ENCODE measurements at places on chromosomes 12 and 14.

DNA sequence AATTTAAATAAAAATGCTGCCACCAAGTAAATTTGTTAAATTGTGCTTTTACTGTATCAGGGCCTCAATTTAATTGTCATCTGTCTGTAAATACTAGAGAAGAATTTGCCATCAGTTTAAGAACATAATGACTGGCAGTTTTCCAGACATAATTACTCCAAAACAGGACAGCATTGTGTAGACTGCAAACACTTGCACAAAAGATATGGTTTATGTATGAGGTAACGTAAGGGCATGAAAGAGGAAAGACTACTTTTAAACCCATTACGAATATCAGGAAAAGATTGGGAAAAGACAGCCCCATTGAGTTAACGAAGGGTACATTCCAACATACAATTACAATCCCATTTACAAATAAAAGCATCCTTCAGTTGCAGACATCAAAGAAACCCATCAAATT is 59.8 kb upstream of the KRR1 start:
- peak; percentile 27 for DNase-seq

GRCh38 chr14:40417777-40418401 is 985.7 kb upstream of the FBXO33 start:
- peak; percentile 17 for DNase-seq

DNA sequence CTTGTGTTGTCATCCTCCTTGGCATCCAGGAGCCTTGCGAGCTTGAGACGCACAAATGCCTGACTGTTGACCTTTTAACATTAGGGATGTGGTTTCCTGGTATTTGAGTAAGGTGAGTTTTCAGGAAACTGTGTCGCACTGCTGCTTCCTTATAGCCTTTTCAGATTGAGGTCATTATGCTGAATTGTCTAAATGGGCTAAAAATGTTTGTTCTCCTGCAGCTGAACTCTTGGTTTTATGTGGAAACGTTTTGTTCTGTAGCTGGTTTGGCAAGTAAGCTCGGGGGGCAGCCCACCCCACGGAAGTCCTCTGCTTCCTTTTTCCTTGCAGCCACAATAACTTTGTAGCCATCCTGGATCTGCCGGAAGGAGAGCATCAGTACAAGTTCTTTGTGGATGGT is 5.7 kb downstream of the PRKAB1 start:
- no peak for DNase-seq

DNA sequence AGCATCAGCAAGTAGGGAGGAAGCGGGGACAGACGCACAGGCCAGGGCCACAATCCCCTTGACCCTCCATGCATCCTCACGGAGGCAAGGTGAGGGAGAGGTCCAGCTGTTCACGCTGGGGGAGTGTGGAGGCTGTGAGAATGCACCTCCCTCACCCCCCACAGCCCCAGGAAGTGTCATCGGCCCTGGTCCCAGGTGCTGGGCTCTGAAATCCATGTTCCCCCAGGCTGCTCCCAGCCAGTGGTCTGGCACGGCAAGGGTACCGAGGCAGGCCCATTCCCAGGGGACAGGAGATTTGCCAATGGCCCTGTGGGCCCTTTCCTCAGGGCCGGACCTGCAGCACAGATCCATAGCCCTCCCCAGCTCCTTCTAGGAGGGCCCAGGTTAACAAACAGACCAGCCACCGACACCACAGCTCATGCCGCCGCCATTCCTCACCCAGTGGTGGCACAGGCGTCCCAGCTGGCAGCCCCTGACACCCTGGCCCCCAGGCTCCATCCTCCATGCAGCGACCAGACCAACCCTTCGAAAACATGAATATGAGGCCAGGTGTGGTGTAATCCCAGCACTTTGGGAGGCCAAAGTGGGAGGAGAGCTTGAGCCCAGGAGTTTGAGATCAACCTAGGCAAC is 21.9 kb upstream of the EIF5 start:
- DNase-seq, result no peak

DNA sequence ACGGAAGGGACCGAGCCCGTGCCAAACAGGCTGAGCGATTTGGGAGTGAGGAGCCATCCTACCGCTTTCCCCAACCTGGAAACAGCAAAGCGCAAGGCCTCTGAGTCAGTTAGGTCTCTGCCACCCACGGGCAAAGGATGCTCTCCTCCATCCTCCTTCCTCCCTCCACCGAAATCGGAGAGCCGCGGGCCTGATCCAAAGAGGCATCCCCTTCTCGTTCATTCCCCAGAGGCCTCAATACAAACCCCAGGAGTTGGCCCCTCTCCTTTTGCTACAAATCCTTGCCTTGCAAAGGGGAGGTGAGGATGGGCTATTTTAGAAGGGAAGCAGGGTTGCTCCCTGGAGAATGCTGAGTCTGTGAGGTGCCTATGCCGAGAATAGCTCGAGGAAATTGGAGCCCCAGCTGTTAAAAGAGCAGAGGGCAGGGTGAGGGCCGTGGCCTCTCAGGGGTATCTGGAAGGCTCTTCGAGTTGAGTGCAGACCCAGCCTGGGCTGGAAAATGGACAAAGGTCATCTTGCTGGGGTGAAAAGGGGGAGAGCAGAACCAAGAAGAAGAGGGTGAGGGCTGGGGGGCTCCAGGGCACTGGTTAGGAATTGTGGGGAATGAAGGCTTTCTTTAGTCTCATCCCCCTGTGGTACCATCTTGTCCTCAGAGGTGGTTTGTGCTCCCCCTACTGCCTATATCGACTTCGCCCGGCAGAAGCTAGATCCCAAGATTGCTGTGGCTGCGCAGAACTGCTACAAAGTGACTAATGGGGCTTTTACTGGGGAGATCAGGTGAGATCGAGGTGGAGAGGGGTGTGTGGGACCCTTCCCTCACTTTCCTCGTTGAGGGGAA is 1.1 kb downstream of the TPI1 start:
- no peak for DNase-seq

GRCh38 chr14:69047255-69047654 is 68.2 kb upstream of the ACTN1 start:
- no peak for DNase-seq

DNA sequence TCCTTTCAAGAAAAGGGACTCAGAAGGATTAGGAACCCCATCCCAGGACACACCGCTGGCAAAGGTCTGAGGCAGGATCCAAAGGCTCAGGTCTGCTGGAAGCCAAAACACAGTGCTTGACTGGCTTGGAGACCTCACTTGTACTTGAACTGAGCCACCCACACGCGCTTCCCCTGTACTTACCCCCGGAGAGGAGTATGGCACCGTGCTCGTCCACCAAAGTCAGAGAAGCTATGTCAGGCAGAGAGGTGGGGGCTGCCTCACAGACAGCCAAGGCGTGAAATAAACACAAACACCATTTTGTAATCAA is 11.1 kb upstream of the SELPLG start:
- DNase-seq, result no peak

DNA sequence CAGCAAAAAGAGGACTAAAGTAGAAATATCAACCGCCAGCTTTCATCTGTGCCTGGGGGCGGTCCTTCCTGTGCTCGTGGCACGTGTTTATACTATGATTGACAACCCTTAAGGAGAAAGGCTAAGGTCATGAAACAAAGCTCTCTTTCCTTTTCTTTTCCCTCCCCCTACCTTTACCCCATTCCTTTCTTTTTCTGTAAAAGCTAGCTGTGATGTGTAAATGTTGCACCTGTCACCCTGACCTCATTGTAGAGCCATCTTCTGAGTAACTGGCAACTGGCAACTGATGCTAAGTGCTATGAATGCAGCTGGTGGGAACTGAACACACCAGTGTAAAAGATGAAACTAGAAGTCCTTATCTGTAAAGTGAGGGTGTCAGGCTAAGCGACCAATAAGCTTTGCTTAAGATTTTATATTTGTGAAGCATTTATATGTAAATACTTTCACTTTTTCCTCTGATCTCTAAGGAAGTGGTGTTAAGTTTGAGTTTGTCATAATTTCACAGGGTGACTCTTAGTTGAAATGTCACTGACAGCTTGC is 102.8 kb upstream of the BCAT1 start:
- no peak for DNase-seq

- no peak for DNase-seq
Measured at GRCh38 chr12:93773122-93773871, 96.1 kb downstream of the CRADD start.

GRCh38 chr12:96438330-96438729 is 38.1 kb upstream of the CDK17 start:
- DNase-seq, result no peak
